Activated T-cell treated with anti-CD3 and anti-CD28 coated beads for 4 hours (primary cell): ENCODE measurements at places on chromosomes 11 and 22.

- DNase-seq, result no peak
These were observed 10.2 kb upstream of the CD82 start for GRCh38 chr11:44555031-44555800.

GRCh38 chr11:13761250-13761649 is 92.8 kb downstream of the FAR1 start:
- no peak for DNase-seq

- DNase-seq, result no peak
These were observed 50.3 kb upstream of the CD44 start for GRCh38 chr11:35088676-35089075.

DNA sequence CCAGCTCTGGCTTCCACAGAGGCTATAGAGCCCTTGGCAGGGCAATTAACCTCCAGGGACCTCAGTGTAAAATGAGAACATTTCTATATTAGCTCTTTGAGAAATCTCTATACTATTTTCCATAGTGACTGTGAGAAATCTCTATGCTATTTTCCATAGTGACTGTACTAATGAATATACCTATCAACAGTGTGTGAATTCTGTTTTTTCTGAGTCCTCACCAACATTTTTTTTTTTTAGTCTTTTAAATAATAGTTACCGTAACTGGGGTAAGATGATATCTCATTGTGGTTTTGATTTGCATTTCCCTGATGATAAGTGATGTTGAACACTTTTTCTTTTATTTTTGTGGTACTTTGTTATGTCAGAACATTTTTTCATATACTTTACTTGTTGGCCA is 7.0 kb upstream of the MTNR1B start:
- no peak for DNase-seq

DNA sequence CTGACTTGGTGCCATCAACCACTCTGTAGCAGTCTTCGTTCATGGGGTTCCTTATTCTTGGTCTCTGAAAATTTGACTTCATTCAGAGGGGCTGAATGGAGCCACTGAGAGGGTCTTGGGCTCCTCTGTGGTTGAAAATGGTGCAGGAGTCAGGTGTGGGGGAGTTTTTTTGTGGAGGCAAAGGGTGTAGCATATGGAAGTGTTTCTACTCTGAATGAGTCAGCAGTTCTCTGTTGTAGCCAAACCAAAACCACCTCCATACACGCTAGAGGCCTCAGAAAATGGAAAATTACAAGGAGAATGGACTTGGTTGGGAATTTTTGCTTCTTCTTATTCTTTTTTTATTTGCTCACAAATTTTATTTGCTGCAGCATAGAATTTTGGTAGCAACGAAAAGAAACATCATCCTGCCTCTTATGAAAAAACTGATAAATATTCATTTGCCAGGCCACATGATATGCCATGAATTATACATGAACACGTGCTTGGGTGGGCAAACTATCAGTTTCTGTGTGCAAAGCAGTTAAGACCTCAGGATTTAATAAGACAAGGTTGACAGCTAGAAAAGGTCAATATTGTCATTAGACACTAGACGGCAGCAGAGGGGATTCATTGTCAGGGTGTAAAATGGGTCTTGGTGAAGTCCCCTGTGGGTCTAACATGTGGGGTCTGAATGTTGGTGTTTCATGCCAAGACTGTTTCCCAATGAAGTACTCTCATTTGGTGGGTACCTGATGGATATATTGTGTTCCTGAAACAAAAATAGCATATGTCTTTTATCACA is 111.7 kb downstream of the MYO18B start:
- DNase-seq, result no peak
